ENCODE measurements at places on chromosomes 12 and 14.
A peak's percentile ranks its signal among the peaks of the same experiment; 100 is the strongest.

DNA sequence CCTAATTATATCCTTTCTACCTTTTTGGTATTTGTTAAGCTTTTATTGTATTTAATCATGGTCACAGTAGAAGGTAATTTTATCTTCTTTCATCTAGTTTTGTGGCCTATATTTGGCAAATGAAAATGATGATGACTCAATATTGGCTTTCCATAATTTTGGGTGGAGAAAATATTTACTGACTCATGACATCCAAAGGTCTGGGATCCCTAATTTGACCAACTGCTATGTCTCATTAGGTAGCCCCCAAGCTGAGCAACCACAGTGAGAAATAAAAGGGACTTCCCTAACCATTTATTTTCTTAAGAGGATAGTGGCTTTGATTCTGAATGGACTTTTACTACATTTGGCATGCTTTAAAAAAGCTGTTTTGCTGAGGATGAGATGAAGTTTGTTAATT, 289.5 kb downstream of the RMST start:
- no peak for DNase-seq

GRCh38 chr12:57258977-57259970, 8.3 kb upstream of the STAC3 start:
- DNase-seq: no peak

DNA sequence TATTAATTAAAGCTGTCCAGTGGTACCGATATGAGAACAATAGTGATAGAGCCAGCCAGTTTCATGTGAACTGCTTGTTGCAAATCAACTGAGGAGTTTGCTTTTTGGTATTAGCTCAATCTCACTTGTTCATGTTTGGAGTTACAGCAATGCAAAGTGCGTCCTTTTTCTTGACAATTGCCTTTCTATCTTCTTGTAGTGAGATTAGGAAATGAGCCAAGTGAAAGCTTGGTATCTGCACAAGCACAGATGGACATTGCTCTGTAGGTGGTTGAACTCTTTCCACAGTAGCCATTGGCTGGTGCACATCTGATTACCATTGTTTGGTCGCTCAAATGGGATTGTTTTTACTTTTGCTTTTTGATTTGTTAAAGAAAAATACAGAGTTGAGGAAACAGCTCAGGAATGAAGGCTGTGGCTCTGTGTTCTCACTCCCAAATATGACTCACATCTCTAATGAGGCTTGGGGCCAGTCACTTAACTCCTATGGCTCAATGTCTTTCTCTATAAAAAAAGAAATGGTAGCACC, 241.4 kb downstream of the BMP4 start:
- no peak for DNase-seq

- no peak for DNase-seq
Measured at GRCh38 chr14:34043627-34044372, 92.9 kb upstream of the EGLN3 start.

DNA sequence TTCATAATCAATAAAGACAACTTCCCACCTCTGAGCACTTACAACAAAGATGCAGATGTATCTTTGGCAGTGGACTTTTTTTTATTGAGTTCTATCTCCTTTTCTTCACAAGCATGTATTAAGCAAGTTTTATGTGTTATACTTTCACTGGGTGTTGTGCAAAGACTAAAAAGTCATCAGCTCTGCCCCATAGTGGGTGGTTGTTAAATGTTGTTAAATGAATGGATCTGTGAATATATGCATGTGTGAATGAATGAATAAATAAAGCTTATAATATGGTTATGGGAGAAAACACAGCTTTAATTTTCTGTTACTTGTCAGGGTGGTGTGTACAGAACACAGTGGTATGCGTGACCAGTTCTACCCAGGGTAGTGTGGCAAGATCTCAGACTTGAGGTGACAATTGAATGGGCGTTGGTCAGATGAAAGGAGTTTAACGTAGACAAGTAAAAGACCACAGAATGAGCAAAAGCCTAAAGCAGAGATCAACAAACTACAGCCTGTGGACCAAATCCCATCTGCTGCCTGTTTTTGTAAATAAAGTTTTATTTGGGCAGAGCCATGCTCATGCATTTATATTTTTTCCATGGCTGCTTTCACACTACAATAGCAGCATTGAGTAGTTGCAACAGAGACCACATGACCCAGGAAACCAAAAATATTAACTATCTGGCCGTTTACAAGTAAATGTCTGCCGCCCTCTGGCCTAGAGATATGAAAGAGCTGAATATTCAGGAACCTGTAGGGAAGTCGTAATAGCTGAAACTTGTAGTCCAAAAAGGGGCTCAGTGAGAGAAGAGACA, 207.4 kb upstream of the EEA1 start:
- no peak for DNase-seq

DNA sequence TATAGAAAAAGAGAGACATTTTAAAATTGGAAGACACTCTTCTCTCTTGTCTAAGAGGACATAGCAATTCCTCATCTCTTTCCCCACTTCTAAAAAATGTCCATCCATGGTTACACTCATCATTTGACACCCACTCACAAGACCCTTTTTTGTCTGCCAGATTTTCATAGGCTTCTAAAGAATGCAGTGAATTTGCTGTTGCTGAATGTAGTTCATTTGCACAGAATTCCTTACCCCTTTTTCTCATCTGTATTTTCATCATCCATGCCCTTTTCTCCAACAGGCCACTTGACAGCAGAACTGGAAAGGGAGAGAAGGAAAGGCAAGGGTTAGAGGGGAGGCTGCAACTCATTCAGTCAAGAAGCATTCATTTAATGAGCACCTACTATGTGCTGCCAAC, 128.0 kb downstream of the NUAK1 start:
- DNase-seq: no peak

- no peak for DNase-seq
Measured at GRCh38 chr12:5247144-5247543, 184.8 kb upstream of the NTF3 start.

DNA sequence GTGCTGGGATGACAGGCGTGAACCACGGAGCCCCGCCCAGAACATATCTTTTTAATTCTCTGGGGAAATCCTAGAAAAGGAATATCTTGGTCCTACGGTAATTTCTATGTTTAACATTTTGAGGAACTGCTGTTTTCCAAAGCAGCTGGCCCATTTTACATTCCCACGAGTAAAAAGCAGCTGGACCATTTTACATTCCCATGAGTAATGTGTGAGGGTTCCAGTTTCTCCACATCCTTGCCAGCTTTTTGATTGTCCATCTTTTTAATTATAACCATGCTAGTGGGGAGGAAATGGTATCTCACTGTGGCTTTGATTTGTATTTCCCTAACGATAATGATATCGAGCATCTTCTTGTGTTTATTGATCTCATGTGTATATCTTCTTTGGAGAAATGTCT, 4.4 kb upstream of the P2RX4 start:
- DNase-seq: no peak

- DNase-seq: no peak
Measured at GRCh38 chr14:67887478-67887877, 67.9 kb downstream of the RAD51B start.

GRCh38 chr14:55271572-55272298, 514 bp downstream of the FBXO34 start:
- peak; percentile 86 for DNase-seq

DNA sequence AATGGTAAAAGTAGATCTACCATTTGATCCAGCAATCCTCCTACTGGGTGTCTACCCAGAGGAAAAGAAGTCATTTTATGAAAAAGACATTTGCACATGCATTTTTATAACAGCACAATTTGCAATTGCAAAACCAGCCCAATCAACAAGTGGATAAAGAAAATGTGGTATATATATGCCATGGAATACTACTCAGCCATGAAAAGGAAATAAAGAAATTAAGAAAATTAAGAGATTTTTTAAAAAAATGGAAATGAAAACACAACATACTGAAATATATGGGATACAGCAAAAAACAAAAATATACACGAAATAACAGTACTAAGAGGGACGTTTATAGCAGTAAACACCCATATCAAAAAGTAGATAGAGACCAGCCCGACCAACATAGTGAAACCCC, 58.9 kb downstream of the ACSM4 start:
- DNase-seq: no peak

- peak; percentile 53 for DNase-seq
Measured at GRCh38 chr12:66190519-66191370, 1.7 kb downstream of the IRAK3 start.

DNA sequence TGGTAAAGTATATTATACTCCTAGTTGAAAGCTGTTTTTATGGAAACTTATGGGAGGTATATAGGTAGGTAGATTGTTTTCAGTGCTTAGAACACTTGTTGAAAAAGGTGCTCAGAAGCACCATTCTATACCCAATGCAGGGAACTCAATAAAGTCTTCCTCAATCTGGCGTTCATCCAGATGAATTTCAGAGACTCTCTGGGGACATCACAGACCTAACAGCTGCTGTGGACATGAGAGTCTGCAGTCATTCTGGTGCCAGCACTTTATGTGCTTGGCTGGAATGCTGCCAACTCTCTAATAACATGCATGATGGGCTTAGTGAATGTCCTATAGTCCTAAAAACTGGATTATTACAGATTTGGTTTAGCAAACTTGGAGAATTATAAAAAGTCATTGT, 115.9 kb downstream of the NTN4 start:
- DNase-seq: no peak

- no peak for DNase-seq
Measured at GRCh38 chr14:68195126-68195525, 375.5 kb downstream of the RAD51B start.
